Thymus (tissue), 14 donors: ENCODE measurements at places on chromosomes 6 and 20.

DNA sequence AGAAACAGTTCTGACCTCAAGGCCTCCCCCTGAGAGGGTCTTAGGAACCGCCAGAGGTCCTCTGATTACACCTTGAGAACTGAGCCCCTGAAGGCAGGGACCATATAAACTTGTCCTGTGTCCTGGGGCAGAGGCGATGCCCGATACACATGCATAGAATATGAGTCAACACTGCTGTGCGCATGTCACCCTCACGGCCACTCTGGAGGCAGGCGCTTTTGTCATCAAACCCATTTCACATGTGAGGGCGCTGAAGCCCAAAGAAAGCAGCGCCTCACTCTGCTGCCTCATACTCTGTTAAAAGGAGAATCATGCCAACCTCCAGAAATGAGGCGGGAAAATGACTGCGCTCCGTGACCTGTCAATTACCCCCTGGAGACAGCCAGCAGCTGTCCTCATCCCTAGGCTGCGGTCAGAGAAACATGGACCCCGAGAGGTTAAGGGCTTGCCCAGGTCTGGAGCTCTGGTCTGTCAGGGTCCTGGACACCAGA is 158.3 kb downstream of the GRM4 start:
- DNase-seq: no peak

DNA sequence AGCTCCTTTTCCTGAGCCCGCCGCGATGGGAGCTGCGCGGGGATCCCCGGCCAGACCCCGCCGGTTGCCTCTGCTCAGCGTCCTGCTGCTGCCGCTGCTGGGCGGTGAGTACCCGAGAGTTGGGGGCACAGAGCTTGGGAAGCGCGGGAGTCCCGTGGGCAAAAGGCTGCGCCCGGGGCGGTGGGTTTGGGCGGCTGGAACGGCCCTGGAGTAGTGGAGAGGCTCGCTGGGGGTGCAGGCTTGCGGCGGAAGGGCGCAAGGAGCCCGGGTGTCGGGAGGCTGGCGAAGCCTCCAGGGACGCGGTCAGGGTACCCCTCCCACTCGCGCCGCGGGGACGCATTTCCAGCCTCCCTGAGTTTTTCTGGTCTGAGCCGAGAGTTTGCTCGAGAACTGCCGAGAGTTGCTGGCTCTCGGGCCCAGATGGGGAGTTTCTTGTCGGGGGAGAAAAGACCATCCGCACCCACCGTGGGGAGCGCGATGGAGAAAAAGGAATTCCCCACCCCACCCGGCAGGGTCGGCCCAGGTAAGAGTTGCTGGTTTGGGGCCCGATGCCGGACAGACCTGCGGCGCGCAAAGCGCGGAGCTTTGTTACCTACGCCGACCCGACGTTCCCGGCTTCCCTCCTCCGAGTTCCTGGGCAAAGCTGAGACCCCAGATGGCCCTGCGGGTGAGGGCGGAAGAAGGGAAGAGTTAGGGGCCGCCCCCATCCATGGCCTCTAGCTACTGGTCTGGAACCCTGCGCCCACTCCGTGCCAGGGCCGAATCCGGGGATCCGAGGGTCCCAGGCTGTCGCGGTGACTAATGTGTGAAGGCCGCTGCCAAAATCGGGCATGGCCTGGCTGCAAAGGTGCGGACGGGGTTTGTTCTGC is 584 bp downstream of the PTK7 start:
- DNase-seq: no peak

- no peak for DNase-seq
These were observed 4.6 kb upstream of the NKX2-2 start for GRCh38 chr20:21518292-21518991.

DNA sequence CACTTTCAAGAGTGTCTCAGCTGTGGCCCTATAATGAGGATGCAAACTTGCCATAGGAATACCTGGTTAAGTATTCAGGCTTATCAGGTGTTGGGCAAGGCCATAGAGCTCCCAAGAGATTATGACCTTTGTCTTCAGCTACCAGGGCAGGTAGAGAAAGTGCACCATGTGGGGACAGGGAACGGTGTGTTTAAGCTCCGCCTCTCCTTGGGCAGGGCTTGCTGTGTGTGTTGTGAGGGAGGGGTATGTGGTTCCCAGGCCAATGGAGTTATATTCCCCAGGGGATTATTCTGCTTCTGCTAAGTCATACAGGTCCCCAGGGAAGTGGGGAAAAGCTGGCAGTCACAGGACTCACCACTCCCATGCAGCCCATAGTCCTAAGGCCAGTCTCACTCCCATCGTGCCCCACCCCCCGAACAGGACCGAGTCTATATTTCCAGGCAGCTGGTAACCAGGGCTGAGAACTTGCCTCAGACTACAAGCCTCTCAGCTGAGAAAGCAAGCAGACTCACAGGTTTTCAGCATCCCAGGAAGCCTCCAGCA is 660.2 kb downstream of the HTR1B start:
- no peak for DNase-seq

GRCh38 chr6:117449549-117450439 is 24.1 kb upstream of the ROS1 start:
- peak; percentile 56 for DNase-seq

DNA sequence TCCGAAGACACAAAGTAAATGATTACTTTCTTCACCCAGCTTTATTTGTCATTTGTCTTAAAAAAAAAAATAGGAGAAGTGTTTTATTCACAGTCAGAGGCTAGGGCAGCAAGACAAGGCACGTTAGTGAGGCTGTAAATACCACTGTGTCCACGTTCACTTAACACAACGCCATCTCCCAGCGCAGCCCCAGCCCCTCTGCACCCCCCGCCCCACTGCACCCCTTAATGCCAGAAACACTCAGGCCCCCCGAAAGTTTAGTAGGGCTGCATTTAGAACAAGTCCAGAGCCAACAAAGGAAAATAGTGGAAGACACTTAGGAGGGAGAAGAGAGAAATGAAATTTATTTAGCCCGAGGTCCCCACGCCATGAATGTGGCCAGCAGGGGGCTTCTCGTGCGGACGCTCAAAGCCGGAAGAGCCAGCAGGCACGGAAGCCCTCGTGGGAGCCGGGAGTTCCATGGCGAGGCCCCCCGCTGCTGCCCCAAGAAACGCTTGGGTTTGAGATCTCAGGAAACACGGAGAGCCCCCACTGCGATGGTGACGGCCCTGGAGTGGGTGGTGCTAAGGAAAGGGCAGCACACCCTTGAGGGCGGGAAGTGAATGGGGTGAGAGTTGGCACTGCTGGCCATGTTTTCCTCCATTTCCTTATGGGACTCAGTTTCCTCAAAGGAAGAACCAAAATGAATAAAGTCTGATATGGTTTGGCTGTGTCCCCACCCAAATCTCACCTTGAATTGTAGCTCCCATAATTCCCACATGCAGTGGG is 50.2 kb downstream of the IYD start:
- peak; percentile 33 for DNase-seq

DNA sequence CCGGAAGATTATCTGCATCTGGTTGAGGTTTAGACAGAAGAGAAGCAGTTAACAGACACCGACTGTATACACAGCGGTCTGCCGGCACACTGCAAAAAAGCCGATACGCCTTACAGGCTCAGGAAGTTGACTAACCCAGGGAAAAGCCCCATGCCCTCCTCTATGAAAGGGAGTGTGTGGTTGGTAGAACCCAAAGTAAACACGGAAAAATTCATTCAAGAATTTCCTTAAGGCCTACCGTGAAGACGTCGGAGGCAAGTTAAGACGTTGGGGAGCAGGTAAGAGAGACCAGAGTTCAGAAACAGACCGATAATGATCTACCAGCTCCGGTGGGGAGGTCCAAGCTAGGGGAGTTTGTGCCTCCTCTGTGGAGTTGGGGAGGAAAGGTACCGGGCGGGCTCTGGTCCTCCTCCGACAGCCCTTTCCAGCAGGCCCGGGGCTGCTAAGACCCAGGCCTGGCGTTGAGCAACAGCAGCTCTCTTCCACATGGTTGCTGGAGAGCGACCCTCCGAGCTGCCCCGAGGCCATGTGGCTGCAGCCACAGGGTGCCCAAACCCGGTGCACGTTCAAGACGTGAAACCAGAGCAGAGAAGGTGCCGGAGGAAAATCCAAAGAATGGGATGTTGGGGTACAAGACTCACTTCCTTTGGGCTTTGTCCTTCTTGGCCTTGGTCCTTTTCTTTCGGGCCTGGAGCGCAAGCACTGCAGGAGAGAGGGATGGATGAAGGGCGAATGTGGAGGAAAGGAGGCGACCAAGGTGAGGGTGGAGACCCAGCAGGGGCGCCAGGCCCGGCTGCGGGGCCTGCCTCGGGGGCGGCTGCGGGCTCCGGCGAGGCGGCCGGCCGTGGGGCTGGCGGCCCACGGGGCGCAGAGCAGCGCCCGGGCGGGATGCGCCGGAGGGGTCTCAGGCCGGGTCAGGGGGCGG is 809 bp downstream of the SRPK1 start:
- peak; percentile 28 for DNase-seq

DNA sequence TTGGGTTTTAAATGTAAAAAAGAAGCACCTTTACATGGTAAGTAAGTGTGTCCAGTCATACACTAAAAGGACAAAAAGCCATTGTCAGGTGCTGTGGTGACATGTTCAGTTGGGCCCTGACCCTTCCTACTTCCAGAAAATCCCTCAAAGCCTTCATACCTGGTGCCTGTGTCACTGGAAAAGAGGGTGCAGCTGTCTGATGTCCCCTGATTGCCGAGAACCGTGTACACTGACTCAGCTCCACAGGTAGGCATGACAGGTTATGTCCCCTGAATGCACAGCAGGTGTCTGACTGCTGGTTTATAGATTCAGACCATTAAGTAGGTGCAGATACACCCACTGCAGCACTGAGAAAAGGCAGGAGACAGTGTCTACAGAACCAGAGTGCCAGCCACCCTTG is 99.1 kb downstream of the FOXC1 start:
- no peak for DNase-seq

- DNase-seq: no peak
These were observed 392.0 kb upstream of the FLRT3 start for GRCh38 chr20:14729390-14729789.

GRCh38 chr6:139862311-139862710 is 487.9 kb upstream of the CITED2 start:
- no peak for DNase-seq

- no peak for DNase-seq
These were observed 23.0 kb downstream of the IL17F start for GRCh38 chr6:52221302-52221701.

GRCh38 chr20:8951164-8951563 is 117.7 kb upstream of the PLCB4 start:
- no peak for DNase-seq

DNA sequence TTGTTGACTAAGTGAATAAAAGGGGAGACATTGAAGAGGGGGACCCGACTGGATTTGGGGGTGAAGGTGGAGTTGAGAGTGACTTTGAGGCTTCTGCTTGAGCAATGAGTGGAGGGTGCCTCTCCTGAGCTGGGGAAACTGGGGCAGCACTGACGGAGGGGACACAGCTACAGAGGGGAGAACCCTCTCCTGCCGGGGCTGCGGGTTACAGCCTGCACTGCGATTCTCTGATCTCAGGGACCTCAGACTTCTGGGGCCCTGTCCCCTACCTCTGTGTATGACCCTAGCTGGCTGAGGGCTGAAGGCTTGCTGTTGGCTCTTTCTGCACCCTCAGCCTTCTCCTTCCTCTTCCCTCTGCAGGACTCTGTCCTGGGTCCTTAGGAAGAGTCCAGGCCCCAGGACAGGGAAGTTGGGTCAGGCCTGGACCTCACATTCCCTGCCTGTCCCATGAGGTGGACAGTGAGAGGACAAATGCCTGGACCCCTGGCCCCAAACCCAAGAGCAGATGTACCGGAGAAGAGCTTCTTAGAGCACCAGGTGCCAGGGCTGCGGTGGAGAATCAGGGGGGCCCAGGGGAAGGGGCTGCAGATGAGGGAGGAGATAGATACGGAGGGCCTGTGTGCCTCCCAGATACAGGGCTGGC is 13.7 kb upstream of the FAM110A start:
- no peak for DNase-seq

DNA sequence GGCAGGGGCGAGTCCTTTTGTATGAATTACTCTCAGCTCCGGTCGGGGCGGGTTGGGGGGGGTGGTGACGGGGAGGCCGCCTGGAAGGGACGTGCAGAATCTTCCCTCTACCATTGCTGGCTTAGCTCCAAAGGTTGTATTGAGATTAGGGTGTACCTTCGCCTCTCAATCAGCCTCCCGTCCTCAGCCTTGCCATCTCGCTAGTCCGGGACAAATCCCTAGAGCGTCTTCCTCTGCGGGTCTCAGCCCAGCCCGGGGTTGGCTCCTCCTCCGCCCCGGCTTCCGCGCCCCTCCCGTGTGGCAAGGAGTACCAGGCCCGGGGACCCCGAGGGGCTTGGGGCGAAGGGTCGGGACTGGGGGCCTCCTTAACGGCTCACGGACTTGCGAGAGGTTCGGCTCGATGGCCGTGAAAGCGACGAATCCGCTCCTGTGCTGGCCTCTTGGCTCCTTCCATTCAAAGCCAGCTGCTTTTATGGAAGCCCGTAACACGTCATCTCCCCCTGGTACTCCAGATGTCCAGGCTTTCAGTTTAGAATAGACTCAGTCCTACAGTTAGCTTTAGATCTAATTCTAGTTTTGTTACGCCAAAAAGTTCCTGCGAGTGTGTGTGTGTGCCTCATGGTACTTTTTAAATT is 636 bp upstream of the EEF1A1 start:
- no peak for DNase-seq

DNA sequence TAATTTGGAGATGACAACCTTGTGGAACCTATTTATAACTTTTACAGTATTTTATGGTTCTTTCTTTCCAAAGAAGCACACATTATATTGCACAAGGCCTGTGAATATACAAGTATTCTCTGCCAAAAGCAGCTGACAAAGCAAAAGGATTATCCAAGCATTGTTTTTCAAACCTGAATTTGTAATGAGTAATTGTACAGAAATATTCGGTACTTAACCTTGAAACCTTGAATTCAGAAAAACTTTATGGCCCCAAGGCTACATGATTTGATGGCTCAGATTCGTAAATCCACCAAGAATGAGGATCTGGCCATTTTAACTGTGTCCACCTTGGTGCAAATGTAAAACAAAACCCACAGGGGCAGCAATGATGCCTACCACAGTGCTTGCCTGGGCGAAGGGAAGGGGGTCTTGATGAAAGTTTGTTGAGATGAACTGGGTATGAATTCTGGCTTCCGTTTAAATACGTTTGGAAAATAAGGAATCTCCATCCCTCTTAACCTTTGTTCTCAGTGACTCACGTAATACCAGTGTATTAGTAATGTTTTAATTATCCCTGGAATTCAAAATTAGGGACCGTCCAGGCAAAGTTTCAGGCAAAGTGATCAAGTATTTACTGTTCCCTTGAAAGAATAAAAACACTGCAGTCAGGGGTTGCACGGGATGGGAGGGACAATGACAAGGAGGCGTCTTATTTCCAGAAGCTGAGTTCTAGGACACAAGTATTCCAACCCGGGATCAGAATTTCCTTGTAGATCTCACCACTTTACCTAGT is 2.7 kb upstream of the RBM24 start:
- no peak for DNase-seq

GRCh38 chr6:7513529-7513928 is 27.9 kb upstream of the DSP start:
- DNase-seq: no peak

DNA sequence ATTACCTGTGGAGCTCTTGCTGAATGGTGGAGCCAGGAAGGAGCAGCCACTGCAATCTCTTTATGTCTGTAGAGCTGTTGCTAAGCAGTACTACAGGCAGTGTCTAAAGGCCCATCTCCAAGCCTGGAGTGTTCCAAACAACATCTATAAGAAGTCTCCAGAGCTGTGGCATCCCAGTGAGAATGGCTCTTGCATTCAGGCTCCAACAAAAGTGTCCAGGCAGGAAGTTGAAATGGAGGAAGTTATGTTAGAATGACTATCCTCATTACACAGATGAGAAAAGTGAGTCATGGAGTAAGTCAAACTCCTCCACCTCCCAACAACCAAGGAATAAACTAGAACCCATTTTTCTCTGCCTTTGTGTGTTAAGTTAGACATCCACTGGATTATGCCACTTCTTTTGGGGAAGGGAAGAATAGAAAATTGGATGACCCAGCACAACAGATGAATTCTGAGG is 288.5 kb upstream of the STXBP5 start:
- no peak for DNase-seq

GRCh38 chr20:8043687-8044282 is 24.2 kb upstream of the TMX4 start:
- peak; percentile 61 for DNase-seq
